ENCODE measurements at places on chromosomes 11 and 22. TPM values are rescaled to one million over a fixed set of nuclear protein-coding genes. Genes with fewer than 3 reads are reported as not detected.
A peak's percentile ranks its signal among the peaks of the same experiment; 100 is the strongest.

DNA sequence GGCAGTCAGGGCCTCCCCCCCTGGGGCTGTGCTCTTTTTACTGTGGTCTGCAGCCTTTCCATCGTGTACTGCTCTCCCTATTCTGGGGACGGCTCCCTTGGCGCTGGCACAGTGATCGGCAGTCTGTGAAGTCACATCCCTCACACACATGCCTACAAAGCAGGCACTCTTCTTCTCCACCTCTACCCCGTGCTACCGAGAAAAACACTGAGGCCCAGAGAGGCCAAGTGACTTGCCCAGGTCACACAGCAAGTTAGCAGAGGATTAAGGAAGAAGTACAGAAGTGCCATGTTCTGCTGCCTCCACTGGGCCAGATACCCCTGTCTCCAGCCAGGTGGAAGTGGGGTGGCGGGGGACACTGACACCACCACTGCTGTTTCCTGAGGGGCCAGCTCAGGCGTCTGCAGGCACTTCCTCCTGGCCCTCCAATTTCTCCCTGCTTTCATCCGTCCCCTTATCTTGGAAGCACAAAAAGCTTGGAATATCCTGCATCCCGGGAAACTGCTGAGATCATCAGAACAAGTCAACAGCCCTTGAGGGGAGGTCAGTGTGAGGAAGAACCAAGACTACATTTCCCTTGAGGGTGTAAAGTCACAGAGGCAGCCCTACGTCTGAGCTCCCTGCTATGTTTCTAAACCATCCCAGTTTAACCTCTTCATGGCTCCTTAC is 30.2 kb upstream of the KLHL35 start:
- no peak for DNase-seq

GRCh38 chr22:35521358-35522224 is 19.0 kb upstream of the RASD2 start:
- DNase-seq, result no peak

DNA sequence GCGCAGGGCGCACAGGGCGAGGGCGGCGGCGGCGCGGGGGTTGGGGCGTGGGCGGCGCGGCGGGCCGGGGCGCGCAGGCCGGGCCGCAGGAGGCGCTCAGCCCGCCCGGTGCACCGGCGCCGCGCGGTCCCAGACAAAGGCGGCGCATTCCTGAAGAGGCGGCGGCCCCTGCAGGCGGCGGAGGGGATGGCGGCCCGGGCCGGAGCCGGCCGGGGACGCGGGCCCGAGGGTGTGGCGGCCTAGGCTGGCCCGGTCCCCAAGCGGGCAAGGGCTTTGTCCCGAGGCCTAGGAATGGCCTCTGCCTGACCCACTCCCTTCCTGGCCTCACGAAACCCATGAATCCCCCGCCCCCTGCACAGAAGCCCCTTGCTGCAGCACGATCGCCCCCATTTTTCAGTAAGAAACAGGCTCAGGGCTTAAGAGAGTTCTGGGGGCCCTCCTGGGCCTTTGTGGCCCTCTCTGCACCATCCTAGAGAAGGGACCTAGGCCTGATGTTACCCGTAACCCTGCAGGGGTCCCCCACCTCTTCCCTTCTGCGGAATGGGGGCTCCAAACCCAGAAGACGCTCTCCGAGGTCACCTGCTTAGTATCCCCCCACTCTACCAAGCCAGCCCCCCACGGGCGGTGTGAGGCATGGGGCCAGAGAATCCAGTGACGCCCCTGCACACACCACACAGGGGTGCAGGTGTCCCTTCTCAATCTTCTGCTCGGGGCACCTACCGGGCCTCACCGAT is at the start of gene RTN4R:
Gene RTN4R, minus strand, starts transcription at position 40 of the 734 bp plus-strand sequence. CDS start 226 bp downstream, outside the sequence.
- peak; percentile 62 for DNase-seq

GRCh38 chr11:117121176-117121575 is 22.9 kb upstream of the PAFAH1B2 start:
- no peak for DNase-seq

DNA sequence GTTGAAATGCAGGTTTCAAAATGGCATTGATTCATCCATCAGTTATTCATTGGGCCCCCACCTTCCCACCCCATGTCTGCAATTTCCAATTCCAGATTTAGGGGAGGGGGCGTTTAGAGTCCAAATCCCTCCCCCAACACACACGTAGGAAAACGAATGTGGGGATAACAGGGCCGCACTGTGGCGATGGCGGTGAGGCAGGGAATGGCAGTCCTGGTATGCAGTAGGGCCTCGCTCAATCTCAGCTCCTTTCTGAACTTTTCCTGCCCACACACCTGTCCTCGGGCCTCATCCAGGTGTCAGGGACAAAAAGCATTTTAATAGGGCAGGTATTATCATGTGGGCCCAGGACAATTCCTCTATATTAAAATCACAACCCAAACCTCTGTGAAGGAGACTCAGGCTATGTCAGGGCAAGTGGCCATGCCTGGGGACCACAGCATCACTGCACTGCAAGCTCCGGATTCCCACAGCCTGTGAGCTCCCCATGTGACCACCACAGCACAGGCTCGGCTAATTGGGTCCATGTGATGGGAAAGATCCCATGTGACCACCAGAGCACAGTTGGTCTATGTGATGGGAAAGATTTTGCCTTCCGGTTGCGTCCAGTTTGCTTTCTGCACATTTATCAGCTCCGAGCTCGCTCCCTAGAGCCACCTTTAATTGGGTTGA is 44.5 kb downstream of the RTL6 start:
- DNase-seq, result peak; percentile 32

DNA sequence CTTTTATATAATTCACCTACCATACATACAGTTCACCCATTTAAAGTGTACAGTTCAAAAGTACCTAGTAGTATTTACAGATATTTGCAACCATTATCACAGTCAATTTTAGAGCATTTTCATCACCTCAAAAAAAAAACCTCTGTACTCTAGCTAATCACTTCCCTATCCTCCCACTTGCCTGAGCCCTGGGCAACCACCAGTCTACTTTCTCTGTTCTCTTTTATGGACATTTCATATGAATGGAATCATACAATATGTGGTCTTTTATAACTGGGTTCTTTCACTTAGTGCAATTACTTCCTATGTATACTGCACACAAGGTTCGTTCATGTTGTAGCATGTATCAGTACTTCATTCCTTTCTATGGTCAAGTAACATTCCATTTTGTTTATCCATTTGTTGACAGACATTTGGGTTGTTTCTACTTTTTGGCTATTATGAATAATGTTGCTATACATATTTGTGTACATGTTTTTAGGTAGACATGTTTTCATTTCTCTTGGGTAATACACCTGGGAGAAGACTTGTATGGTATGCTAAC is 17.8 kb upstream of the NEU3 start:
- no peak for DNase-seq

- no peak for DNase-seq
Observed at GRCh38 chr11:8083871-8084281, 2.9 kb downstream of the TUB start.

DNA sequence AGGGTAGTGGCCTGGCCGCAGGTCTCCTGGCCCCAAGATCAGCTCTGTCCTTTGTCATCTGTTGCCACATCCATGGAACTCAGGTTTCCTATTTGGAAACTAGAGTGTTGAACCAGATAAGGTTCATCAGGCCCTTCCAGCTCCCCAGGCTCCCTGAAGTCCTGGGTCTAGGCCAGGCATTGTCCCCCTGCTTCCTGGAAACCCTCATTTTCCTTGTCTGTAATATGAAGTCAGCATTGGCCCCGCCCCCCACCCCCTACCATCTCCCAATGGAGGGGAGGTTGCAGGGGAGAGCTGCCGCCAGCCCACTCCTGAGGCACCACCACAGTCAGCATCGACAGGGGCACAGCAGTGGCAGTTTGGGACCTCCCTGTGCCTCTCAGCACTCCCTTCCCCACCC is 9.0 kb upstream of the MS4A10 start:
- no peak for DNase-seq

DNA sequence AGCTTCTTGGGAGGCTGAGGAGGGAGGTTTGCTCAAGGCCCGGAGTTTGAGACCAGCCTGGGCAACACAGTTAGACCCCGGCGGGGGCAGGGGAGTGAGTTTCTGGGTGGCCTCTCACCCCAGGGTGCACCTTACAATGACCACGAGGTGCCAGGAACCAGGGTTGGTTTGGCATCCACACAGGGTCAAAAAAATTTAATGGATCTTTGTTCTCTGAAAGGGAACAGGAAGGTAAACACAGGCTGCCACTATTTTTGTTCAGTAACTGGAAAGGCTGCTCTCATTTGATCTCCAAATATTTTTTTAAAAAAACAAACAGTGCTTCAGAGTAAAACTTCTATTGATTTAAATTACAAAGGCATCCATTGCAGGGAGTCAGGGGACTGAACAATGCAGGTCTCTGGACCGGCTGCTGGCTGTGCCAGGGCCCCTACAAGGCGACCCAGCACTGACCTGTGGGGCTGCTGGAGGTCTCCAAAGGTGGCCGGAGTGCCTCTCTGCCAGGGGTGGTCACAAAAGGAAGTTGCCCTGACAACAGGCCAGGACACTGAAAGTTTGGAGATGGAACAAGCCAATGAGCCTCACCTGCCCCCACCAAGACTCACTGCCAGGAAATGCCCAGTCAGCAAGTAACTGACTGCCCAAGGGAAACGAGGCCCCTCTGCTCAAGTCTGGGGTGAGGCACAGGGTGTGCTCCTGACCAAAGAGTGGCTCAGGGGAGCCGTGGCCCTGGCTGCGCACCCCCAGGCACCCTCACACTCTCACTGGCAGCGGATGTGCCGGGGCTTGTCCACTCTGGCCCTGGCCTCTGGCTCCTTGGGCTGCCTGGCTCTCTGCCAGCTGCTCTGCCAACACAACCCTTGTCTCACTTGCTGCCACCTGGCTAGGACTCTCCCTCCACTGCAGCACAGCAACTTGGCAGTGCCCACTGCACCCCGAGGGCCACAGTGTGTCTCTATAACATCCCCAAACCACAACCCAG is 51.8 kb downstream of the ARFGAP3 start:
- peak; percentile 74 for DNase-seq

DNA sequence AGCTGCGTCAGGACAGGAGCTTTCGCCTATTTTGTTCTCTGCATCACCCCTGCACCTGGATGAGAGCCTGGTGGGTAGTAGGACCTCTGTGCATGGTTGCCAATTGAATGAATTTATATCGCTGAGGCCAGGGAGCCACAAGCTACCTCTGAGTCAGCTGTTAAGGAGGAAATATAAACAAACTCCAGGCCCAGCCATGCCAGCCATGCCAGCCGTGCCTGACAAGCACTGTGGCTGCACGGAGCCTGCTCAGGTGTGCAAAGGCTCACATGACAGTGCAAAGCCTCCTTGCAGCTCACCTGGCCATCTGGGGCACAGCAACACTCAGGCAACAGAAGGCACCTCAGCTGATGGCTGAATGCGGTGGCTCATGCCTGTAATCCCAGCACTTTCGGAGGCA is 33.7 kb upstream of the LINC01488 start:
- peak; percentile 70 for DNase-seq

DNA sequence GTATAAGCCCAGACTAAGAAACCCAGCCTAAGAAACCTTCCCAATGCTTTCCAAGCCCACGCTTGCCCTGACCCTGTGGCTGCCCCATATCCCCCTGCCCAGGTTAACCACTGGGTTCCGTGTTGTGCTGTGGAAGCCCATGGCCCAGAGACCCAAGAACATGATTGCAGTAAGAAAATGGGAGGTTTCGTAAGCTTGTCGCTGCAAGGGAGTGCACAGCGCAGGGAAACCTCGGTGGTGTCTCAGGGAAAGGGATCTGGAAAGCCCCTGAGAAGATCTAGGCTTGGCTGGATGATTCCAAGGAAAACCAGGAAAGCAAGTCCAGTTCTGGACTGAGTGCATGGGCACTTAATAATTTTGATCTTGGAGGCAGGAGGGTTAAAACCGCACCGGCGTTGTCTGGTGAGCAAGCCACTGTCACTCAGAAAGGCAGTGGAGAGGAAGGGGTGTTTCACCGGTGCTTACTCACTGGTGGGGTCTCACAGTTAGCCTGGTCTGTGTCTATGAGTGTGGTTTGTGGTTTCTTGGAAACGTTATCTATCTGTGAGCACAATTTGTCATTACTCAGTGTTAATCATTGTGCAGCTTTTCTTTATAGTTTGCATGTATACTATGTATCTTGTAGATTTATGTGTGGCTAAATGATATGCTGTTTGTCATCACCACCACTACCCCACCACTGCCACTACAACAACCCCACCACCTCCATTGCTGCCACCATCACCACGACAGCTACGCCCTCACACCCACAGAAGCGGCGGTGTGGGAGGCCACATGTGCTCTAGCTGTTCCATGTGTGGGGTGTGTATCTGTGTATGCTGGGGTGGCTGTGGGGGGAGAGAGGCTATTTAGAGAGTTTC is 53.3 kb upstream of the PRDM11 start:
- DNase-seq, result peak; percentile 36

GRCh38 chr11:120713296-120713695 is 201.7 kb downstream of the GRIK4 start:
- no peak for DNase-seq

DNA sequence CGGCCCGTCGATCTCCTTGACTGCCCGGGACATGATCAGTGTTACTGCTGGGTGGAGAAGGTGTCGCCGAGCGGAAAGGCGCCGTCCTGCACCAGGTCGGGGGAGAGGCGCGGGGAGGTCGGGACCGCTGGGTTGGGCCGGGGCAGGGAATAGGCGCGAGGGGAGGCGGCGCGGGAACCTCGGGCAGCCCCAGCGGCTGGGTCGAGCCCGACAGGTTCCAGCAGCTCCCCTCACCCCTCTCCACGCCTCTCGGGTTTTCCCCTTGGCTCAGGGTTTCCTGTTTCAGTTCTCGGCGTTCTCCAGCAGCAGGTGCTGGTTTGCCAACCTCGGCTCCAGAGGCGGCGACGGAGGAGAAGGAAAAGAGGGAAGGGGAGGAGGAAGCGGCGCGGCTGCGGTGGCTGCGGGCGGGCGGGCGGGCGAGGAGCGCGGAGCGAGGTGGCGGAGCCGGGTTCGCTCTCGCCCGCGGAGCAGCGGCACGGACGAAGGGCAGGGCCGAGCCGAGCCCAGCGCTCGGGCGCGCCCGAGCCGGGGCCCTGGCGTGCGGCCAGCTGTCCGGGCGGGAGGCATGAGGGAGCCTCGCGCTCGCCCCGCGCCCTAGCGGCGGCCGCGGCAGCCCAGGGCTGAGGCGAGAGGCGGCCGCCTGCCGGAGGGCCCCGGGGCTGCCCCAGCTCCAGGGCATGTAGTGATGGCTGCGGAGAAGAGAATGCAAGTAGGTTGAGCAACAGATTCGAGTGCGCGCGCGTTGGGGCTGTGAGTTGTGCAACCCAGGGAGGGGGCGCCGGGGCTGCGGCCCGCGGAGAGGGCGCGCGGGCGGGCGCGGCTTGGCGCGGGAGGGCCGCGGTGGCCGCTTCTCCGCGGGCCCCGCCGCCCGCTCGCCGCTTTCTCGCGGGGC is at the start of gene ZC3H12C:
Gene ZC3H12C, plus strand, starts transcription at position 878 of the 892 bp plus-strand sequence. CDS start 20 bp downstream, outside the sequence.
- peak; percentile 87 for DNase-seq

The CBX7 gene
- total RNA-seq, result 63.6 TPM

The DAGLA gene
- 2.7 TPM for total RNA-seq

The SLC22A12 gene
- total RNA-seq, result not detected

The FAM180B gene
- 0.29 TPM for total RNA-seq

The EHBP1L1 gene
- total RNA-seq, result 122 TPM

Measured in ureter (tissue), 1 donor.